ENCODE measurements at places on chromosomes 3 and 15.

DNA sequence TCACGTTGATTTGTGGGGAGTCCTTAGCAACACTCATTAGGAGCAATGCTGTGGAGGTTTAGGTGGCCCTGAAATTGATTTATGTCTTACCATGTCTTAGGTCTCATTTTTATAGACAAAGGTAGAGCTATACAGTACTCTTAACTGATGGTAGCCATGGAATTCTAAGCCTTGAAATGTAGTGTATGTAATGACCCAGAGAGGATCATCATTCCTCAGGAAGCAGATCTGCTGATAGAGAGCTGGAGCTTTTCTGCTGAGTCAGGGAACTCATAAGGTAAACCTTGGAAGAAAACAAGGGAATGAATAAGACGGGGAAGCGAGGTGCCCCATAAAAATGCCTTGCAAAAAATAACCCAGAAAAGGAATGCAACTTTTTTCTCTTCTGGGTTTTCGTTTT lies 34.0 kb upstream of the ZNF639 start:
- no peak for DNase-seq

- DNase-seq, result no peak
These were observed 26.0 kb downstream of the GLDN start for GRCh38 chr15:51367322-51367976.

GRCh38 chr3:188231456-188231855 lies 77.5 kb downstream of the LPP start:
- DNase-seq, result no peak

GRCh38 chr3:36796881-36797280 lies 32.5 kb upstream of the DCLK3 start:
- no peak for DNase-seq

DNA sequence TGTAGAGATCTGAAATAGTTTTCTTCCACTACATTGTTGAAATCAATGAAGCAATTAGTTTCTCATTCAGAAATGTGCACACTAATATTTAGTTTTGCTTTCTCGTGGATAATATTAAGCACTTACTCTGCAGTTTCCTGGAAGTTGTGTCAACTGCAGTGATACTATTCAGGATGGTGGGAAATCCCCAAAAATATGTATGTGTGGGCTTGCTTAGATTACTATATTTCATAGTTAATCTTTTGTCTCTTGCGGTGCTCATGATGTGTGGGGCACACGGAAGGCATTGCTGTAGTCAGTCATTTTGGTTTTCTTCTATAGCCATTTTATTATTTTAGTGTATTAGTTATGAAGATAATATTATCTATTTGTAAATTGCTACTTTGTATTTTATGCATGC lies 19.7 kb downstream of the RAB11A start:
- no peak for DNase-seq

- DNase-seq, result no peak
These were observed 301.0 kb downstream of the CADM2 start for GRCh38 chr3:85259748-85260147.

DNA sequence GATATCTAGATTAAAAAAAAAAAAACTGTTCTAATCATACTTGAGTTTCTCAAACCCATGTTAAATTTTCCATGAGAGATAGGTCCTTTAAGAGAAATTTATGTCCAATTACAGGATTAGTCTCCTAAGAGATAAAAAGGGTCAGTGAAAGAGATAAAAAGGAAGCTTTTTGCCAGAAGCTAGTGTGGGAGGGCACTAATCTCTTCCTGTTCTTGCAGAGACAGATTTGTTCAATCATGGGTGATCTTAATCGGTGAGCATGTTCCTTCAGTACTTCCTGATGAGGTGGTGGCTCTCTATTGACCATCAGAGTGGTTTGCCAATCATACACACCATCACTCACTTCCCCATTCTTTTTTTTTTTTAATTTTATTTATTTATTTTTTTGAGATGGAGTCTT lies 16.9 kb upstream of the LPP start:
- DNase-seq, result no peak

GRCh38 chr3:14126887-14127505 lies 2.1 kb downstream of the TMEM43 start:
- DNase-seq, result no peak

DNA sequence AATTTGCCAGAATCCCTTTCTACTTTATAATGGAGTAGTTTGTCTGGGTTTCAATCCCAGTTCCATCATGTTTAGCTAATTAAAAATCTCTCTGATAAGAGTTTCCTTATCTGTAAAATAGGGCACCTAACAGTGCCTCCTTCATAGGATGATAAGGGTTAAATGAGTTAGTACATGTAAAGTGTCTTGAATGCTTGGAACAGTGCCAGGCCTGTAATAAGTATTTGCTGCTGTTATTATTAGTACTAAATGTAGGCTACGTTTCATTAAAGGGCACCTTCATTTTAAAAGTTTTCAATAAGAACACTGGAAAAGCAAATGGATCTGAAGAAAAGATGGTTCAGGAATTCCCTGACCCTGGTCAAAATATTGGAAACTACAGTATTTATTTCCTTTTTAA lies 11.8 kb upstream of the SLC2A2 start:
- no peak for DNase-seq

GRCh38 chr15:59247364-59247763 lies 40.7 kb downstream of the LDHAL6B start:
- peak; percentile 24 for DNase-seq

GRCh38 chr15:51971032-51971374 lies 575 bp downstream of the LEO1 start:
- no peak for DNase-seq

GRCh38 chr3:44557074-44557473 lies 2.1 kb downstream of the ZKSCAN7 start:
- no peak for DNase-seq

GRCh38 chr3:103105206-103105605 lies 670.4 kb downstream of the ZPLD1 start:
- DNase-seq, result no peak

- DNase-seq, result no peak
These were observed 106.8 kb upstream of the SLC2A2 start for GRCh38 chr3:171133337-171133736.

DNA sequence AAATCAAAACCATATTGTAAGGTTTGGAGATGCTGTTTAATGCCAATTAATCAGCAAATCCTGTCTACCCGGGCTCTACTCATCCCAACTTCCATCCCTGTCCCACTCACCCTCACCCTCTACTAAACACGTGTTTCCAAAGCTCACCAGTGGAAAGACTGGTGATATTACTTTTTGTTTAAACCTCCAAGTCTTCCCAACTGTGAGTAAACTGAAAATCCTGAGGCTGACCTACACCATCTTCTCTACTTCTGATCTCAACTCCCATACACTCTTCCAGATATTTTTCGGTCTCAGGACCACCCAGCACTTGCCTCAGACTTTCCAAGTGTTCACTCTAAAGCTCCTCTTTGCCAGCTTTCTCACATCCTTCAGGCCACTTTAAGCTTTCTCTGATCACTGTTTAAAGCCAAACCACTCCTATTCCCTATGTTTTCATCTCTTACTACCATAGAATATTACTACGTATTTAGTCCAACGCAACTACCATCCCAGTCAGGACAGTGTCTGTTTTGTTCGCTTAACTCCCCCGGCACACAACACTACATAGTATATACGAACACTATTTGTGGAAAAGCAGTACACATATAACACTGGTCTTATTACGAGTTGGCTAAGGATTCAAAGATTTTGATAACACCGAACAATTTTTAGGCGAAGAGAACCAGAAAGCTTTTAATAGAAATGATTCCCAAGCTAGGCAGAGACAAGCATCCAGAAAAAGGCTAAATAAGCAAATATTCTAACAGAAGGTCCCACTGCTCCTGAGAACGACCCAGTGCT lies 684 bp downstream of the RPL4 start:
- DNase-seq, result no peak
